Stromal cell of bone marrow (primary cell): ENCODE measurements at places on chromosomes 11 and 22.

GRCh38 chr22:48651036-48651890 lies 1176.4 kb downstream of the BRD1 start:
- no peak for DNase-seq

GRCh38 chr22:24482575-24482974 lies 12.6 kb upstream of the UPB1 start:
- DNase-seq: peak; percentile 56

DNA sequence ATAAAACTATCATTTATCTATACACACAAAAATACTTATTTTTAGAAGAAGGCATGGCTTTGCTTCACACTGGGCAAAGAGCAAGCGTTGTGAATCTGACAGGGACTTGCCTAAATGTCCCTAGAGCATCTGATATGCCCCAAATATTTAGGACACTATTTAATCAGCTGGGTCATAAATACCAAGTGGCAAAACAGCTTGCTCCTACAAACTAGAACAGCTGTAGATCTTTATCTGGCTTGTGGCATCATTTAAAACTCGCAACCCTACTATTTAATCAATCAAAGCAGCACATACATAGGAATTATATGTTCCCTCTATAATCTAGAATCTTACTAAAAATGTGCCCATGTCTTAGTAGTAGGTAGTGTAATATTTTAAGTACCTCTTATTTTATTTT lies 999.5 kb downstream of the JRKL start:
- no peak for DNase-seq

DNA sequence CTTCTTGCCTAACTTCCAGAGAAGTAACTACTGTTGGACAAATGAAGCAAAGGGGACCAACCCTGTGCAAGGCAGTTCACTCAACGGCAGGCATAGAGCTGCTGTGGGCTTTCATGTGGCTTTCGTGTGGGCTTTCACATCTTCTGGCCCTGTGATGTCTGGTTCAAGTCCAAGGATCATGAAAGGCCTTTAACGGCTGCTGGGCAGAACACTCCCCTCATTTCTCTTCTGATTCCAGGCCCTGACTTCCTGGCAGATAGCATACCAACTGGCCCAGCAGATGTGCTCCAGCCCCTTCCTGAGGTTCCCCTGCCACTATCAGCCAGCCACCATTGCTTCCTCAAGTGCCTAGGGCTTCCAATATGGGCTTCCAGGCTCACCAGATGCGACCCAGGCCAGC lies 28.7 kb upstream of the CTR9 start:
- DNase-seq: no peak

DNA sequence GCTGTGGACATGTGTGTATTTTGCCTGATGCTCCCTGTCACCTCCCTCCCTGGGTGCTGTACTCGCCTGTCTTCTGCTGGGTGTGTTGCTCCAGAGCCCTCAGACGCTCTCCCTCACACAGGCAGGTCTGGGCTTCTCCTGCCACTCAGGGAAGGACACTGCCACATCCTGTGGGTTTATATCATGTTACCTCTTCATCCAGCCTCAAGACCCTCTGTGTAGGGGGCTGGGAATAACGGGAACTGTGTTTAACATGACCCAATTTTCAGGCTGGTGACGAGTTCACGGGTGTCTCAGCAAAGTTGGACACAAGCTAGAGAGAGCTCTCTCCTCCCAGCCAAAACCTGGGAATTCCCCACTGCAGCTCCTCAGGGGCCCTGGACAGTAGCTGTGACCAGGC lies 24.6 kb downstream of the MYBPC3 start:
- DNase-seq: no peak

DNA sequence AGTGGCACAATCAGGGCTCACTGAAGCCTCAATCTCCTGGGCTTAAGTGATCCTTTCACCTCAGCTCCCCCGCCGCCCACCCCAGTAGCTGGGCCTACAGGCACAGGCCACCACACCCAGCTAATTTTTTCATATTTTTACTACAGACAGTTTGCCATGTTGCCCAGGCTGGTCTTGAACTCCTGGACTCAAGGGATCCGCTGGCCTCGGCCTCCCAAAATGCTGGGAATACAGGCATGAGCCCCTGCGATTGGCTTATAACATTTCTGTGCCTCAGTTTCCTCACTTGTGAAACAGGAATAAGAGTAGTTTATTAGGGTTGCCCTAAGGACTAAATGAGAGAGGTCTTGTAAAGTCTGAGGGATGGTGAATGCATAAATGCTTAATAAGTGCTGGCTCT lies 1.2 kb downstream of the VSTM5 start:
- DNase-seq: no peak

- DNase-seq: no peak
These were observed 119.1 kb upstream of the MTNR1B start for GRCh38 chr11:92850296-92850826.

- no peak for DNase-seq
These were observed 56.5 kb downstream of the FLRT1 start for GRCh38 chr11:64092111-64092760.

GRCh38 chr11:73752216-73752867 lies 8.5 kb downstream of the RAB6A start:
- no peak for DNase-seq

DNA sequence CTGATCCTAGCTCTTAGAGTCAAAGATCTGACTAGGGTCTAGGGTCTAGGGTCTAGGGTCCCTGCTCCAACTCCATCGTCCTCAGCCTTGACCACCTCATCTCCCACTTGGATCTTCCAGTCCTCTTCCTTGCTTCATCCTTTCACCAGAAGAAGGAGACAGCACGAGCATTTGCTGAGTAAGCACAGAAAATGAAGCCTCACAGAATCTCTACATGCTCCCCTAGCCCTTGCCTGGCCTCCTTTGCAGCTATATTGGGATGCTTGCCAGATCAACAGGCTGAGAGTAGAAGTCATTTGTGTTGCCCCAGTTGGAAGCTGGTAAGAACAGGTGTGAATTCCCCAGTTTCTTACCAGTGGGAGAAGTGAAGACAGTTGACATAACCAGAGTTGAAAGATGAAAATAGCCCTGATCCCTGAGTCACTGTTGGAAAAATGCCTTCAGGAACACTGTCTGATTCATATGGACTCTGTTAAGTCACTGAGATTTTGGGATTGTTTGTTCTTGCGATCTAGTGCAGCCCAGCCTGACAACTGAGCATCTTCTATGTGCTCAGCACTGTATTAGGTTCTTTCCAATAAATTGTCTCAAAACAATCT lies 552.5 kb downstream of the INSC start:
- DNase-seq: no peak

GRCh38 chr11:5684646-5685362 lies at the start of gene TRIM5:
TRIM5 (minus strand) TSS chr11:5685074; CDS start chr11:5680177, 4,897 bp downstream.
- DNase-seq: peak; percentile 98

GRCh38 chr11:101390539-101390938 lies 193.3 kb downstream of the TRPC6 start:
- DNase-seq: peak; percentile 16

- peak; percentile 34 for DNase-seq
These were observed 369.3 kb upstream of the SYN3 start for GRCh38 chr22:33427461-33427860.

DNA sequence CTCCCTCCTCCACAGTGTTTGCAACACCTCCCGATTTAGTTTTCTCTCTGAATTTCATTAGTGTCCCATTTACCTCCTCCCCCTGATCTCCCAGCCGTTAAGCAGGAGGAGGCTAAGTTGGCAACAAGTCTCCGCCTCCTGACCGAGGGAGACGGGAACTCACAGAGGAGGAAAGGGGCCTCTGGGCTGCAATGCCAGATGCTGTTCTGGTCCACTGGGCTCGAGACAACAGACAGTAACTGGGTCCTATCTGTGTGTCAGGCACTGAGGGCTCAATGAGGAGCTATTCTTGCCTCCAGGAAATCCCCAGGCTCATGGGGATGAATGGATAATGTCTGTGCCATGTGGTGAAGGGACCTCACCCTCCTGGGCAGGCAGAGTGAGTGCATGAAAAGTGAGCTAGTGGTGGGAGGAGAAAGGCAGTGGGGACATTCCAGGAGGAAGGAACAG lies 228.1 kb downstream of the TENM4 start:
- no peak for DNase-seq

- no peak for DNase-seq
These were observed 435.6 kb upstream of the LRRC4C start for GRCh38 chr11:41895081-41895480.

- no peak for DNase-seq
These were observed 48.9 kb upstream of the CDON start for GRCh38 chr11:126111458-126112116.

DNA sequence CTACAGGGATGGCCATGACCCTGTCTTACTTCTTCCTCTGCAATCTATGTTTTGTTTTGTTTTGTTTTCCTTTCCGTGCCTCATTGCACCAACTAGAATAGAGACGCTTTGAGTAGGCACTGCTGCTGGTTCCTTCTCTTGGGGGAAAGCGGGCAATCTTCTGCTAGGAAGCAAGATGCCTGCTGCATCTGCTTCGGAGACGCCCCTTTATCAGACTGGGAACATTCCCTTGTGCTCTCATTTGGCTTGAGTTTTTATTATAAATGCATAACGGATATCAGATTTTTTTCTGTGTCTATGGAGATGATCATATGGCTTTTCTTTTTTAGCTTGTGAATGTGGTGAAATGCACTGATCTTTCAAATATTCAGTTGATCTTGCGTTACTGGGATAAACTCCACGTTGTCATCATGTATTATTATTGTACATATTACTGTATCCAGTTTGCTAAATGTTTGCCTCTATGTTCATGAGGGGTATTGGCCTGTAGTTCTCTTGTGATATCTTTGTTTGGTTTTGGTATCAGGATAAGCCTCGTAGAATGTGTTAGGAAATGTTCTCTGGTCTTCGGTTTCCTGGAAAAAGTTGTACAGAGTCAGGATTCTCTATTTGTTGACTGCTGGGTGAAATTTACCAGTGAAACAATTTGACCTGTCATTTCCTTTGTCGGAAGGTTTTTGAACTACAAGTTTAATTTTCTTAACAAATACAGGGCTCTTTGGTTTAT lies 23.4 kb upstream of the KRTAP5-6 start:
- DNase-seq: no peak

- no peak for DNase-seq
These were observed 41.7 kb downstream of the OTOG start for GRCh38 chr11:17588721-17589120.

GRCh38 chr11:68693484-68693882 lies 9.1 kb downstream of the GAL start:
- no peak for DNase-seq

- no peak for DNase-seq
These were observed 232.8 kb upstream of the BLID start for GRCh38 chr11:122348659-122349409.

DNA sequence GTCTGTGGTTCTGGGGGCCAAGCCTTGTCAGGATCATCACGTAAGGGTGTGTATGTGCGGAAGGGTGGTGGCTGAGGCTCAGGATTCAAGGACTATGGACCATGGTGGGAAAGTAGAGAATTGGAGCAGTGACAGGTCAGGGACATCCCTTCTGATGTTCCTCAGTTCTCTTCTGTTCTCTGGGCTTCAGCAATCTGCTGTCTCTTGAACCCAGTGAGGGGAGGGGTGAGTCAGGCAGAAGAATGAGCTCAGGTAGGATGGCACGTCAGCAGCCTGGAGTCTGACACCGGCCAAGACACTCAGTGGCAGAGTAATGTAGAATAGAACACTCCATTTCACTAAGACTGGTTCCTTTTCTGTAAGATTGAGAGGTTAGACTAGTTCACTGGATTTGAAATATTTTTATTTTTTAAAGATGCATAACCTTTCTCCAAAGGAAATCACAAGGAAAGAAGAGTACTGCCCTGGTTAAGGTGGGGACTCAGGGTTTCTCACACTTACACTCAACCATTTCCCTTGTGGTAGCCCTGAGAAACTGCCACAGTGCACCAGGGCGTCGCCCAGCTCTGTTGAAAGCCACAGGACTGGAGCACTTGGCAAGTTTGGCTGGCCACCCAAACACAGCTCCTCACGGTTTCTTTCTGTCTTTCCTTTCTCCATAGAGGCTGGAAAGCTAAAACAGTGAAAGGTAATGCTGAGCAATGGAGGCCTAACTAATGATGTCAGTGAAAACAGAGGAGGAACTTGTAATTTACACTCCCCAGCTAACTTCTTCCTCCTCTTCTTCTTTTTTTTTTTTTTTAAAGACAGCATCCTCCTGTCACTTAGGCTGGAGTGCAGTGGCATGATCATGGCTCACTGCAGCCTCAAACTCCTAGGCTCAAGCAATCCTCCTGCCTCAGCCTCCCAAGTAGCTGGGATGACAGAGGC lies 23.1 kb upstream of the MICAL2 start:
- DNase-seq: peak; percentile 65

GRCh38 chr11:78646564-78647185 lies 72.0 kb upstream of the NARS2 start:
- no peak for DNase-seq

DNA sequence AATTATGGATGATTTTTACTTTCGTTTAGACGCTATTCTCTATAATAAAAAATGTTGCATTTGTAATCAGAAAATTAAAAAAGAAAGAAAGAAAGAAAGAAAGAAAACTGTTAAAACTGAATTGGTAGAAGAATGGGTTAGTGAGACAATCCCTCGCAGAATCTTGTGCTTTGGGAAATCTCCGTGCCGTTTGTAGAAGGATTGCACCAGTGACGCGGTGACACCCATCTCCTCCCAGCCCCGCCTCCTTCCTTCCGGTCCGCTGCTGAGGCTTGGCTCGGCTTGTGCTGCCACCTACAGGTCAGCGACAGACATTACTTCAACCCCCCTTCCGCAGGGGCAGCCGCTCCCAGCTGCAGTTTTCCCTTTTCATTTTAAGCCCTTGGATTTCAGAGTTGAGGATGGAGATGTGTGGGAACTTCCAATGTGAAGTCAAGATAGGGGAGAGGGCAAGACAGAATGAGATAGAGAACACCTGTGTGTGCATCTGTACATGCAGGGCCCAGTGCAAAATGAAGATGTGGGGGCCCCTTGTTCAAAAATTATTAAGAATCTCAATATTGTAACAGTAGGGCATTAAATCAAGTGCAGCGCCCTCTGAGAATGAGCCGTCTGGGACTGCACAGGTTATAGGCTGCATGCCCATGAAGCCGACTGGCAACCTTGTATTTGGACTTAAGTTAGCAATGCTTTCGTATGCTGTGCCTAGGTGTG lies 41.1 kb downstream of the TST start:
- peak; percentile 73 for DNase-seq

- DNase-seq: no peak
These were observed 20.6 kb upstream of the AP1B1 start for GRCh38 chr22:29408940-29409339.

- no peak for DNase-seq
These were observed 7.4 kb downstream of the ZFTA start for GRCh38 chr11:63761188-63761587.

DNA sequence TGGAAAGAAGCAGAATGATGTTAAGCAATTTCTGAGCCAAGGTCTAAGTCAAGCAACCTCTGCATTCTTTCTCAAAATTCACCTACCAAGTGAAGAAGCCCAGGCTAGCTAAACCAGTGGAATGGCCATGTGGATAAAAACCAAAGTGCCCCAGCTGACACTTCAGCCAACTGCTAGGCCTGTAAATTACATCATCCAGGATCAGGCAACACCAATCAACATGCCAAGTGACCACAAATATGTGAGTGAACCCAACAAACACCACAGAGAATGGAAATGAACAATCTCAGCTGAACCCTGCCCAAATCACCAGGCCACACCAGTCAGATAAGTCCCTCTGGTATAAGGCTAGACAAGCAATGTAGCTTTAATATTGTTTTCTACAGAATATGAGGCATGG lies 25.1 kb upstream of the FJX1 start:
- DNase-seq: peak; percentile 82

- DNase-seq: no peak
These were observed 45.7 kb downstream of the TXN2 start for GRCh38 chr22:36435516-36436415.

- no peak for DNase-seq
These were observed 84.8 kb upstream of the PAX6 start for GRCh38 chr11:31895926-31896325.

GRCh38 chr11:21552911-21553310 lies 640.0 kb upstream of the ANO5 start:
- no peak for DNase-seq
